ENCODE measurements at places on chromosomes 6 and 20.

- DNase-seq, result no peak
These were observed 968 bp downstream of the PHF3 start for GRCh38 chr6:63636518-63637021.

DNA sequence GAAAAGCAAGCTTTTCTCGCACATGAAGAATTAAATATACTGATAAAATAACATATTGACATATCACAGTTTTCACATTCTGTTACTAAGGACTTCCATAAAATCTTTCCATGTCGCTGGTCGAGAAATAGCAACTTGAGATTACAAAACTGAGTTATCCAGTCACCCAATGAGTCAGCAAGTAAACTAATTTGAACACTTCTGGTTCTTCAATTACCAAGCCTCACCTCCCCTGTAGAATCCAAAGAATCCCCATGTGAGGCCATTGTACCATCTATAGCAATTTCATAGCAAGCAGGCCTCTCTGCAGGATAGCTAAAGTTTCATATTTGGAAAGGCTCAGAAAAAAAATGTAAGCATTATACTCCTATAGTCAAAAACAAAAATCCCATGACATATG lies 87.3 kb downstream of the PKHD1 start:
- no peak for DNase-seq

DNA sequence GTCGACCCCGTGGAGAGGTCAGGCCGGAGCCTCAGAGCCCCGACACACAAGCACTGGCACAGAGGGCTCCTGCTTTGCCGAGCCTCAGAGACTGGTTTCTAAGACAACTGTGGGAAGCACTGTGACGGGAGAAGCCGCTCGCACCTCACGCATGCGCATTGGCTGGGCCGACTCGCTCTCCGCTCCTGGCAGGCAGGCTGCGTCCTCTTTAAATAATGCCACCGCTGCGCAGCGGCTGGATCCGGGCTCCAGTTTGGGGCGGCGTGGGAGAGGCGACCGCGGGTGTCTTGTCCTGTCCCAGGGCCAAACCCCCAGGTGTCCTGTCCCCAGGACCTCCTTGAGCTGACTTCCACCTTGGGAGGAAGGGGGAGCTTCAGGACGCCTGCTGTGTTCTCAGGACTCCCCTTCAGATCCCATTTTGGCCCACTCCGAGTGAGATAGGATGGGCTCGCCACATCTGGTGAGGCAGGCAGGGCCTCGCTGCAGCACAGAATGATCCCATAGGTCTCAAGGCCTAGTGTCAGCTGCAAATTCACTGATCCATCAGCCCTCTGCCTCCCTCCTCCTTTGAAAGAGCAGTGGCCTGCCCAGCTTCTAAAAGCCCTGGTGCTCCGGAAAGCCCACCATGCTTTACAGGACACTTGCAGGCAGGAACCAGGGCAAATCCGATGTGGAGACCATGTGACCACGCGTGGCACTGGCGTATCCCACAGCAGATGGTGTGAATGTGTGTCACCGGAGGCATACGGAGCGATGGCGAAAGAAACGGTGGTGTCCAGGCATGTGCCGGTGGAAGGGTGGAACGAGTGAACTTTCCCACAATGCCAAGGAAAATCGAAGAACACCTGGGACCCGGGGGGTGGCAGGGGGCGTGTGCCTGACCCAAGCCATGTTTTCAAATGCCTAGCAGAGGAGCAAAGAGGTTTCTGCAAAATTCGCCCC lies 169.3 kb upstream of the ZNF337 start:
- peak; percentile 55 for DNase-seq

- no peak for DNase-seq
These were observed 17.7 kb downstream of the RIPOR3 start for GRCh38 chr20:50673466-50674137.

- no peak for DNase-seq
These were observed 144.2 kb downstream of the REV3L start for GRCh38 chr6:111338843-111339242.

- no peak for DNase-seq
These were observed 13.7 kb downstream of the GSTA4 start for GRCh38 chr6:52981222-52981900.

- DNase-seq, result no peak
These were observed 164.9 kb downstream of the SCML4 start for GRCh38 chr6:107658920-107659865.

GRCh38 chr6:66965227-66965626 lies 1258.2 kb upstream of the EYS start:
- DNase-seq, result no peak

- no peak for DNase-seq
These were observed 286.5 kb upstream of the NT5E start for GRCh38 chr6:85163156-85164080.

DNA sequence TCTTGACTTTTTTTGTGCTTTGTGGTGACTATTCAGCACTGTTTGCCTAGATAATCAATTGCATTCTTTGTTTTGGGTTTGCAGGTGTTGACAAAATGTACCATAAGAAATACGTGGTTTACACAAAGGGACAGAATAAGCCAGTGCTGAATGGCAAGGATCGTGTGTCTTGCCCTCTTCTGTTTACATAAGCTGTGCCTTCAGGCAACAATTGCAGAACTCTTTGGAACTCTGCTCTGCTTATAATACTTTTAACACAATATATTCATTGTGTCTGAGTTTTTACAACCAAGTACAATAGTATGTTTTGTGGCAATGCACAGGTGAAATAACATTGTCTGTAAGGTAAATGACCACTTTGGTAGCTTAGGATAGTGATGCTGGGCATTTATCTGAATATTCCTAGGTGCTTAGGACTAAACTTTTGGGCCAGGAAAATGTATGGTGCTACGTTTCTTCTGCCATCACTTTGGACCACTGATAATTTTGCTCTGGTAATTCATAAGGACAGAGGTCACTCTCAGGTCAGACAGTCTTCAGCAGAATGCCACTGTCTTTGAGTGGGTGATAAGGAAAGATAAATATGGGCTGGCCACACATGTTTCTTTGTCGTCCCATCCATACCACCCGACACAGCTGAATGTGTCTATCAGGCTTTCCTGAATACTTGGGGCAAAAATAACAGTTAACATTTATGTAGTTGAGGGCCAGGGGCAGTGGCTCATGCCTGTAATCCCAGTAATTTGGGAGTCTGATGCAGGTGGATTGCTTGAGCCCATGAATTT lies 344.6 kb upstream of the IMPG1 start:
- no peak for DNase-seq

DNA sequence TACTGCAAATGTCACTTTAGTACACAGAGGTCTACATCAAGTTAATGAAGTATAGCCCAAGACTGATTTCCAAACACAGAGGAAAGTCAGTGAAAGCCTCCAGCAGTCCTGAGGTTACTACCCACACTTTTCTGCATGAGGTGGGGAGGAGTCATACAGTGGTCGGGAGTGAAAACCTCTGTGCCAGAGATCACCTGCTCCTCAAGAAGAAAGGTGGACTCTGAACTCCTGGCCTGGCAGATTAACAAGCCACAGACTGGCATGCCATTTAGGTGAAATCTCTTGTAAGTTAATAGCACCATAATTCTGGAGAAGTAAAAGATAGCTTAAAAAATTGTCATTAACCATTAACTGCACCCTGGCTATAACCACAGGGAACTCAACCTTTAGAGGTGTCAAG lies 125.0 kb upstream of the LAMP5 start:
- no peak for DNase-seq

GRCh38 chr20:51043811-51044210 lies 20.9 kb upstream of the KCNG1 start:
- DNase-seq, result no peak

DNA sequence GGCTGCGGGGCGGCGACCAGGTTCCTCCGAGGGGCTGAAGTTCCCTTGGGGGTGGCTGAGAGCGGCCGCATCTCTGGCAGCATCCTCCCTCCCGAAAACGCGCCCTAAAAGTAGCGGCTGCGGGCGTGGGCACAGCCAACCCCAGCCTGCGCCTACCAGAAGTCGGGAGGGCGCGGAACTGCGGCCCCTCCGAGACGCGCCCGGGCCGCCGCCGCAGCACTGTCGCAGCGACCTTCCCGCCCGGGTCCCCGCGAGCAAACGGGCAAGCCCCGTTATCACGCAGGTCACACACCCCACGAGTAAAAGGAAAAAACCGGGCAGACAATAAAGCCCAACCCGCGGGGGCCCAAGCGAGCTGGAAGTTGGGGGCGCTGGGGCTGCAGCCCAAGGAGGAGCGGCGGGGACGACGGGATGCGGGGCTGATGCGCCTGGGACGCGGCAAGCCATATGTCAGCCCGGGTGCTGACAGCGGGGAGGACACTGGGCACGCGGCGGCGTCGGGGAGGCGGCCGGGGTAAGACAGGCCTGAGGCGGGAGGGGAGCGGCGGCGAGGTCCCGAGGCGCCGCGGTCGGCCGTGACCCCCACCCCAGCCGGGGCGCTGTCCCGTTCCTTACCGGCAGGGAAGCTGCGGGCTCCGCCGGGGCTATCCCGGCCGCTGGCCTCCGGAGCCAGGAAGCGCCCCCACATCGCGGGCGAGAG lies 659 bp downstream of the CEP85L start:
- no peak for DNase-seq

DNA sequence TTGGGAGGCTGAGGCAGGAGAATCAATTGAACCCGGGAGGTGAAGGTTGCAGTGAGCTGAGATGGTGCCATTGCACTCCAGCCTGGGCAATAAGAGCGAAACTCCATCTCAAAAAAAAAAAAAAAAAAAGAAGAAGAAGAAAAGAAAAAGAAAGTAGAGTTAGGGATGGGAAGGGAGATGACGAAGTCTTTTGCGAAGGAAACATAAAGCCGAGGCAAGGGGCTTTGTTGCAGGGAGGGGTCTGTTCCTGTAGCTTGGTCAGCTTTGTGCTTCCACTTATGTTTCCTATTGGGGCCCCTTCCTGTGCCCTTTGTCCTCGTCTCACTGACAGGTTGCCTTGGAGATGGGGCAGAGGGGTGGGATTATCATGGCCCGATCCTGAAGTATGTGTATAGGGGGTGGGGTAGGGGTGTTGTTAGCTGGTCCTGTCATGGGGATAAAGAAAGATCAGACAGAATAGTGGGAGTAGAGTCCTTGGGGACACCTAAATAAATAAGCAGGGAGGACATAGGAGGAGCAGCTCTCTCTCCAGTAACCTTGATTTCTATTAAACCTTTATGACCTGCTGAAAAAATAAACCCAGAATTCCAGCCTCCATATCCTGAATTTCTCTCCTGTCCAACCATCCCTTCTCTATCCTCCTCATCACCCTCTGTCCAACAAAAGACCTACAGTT lies 1.1 kb upstream of the CLIC1 start:
- no peak for DNase-seq

DNA sequence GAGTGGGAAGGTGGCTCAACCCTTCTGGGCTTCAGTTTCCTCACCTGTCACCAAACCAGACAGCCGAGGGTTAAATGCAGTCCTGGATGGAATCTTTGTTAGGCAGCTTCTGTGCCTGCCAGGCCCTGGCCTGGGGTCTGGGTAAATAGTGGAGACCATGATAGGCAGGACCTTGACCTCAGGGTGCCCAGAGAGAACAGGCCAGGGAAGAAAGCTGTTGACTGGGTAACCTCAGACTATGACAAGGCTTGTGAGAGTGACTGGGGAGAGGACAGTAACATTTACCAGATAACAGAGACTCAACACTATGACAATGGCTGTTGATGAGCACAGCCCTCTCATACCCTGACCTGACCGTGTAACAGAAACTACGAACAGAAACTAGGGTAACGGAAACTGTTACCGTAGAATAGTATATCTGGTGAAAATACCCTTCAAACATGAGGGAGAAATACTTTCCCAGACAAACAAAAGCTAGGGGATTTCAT lies 218.3 kb downstream of the PREX1 start:
- no peak for DNase-seq

DNA sequence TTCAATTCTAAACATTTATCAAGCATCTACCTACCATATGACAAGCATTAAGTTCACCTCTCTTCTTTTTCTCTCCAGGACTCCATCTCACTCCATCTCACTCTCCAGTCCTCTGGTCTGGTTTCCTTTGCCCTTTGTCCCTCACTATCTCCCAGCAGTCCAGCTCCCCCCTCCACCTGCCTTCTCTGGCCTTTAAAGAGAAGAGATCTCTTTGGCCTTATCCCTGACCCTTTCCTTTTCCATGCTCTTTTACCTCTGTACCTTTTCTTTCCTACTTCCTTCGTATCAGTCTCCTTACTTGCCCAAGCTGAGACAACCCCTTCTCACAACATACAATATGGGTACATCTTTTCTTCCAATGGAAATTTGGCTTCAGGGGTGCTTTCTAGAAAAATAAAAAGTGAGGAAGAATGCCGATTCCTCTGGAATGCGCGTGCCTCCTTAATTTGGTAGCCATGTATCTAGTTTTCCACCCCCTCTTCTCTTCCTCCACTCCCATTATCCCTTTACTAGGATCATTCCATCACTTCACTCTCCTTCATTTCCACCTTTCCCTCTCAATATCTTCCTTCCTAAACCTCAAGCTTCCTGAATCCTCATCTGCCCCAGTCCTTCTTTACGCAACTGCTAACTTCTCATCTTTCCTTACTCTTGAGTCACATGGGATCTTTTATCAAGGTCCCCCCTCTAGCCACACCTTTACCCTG lies 745 bp upstream of the AGPAT1 start:
- DNase-seq, result no peak

GRCh38 chr6:257774-258173 lies 34.5 kb upstream of the DUSP22 start:
- no peak for DNase-seq

DNA sequence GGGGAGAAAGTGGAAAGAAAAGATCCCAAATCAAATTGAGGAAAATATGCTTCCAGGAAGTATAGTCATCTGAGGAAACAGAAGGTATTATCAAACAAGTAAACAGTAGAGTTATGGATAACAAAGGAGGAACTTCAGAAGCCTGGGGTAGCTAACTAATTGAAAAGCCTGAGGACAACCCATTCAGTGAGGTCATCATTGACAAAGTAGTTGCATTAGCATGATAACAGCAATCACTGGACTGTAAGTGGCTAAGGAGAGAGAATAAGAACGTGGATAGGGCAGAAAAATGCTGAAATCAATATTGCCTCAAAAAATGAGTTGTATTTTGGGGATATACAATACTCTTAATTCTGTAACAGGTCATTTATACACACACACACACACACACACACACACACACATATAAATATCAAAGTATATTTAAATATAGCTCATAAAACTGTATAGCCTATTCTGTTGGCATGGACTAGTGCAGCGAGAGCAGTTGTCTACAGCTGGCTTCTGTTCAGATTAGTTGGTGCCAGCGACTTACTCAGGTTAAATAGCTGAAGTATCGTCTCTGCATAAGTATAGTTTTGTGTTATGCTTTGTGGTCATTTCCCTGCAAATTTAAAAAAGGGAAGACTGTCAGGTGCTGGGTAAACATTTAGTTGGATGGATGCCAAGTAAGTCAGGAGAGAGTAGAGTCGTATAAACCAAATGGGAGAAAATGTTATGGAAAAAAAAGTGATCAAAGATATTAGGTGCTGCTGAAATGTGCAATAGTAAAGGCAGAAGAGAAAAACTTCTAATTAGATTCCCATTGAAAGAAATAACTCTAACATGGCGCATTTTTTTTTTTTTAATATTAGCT lies 33.8 kb upstream of the CTAGE9 start:
- DNase-seq, result no peak
